ENCODE measurements at places on chromosomes 2 and 18.

- DNase-seq = no peak
Observed at GRCh38 chr2:199951023-199951422, 4.3 kb downstream of the TYW5 start.

DNA sequence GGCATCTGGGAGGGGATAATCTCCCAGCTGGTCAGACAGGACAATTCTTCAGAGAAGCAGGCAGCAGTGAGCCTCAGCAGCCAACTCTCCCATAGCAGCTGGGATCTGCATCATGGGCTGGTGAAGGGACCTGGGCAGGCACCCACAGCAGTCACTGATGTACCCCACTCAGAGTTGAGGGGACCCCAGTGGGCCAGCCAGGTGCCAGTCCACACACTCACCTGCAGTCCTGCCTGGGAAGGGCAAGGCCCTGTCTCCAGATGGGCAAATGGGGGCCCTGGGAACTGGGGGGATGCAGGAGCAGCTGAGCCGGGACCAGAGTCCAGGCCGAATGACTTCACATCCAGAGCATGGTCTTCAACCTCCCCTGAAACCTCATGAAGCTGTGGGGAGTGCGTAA, 170.4 kb downstream of the ZFP36L2 start:
- DNase-seq = no peak

DNA sequence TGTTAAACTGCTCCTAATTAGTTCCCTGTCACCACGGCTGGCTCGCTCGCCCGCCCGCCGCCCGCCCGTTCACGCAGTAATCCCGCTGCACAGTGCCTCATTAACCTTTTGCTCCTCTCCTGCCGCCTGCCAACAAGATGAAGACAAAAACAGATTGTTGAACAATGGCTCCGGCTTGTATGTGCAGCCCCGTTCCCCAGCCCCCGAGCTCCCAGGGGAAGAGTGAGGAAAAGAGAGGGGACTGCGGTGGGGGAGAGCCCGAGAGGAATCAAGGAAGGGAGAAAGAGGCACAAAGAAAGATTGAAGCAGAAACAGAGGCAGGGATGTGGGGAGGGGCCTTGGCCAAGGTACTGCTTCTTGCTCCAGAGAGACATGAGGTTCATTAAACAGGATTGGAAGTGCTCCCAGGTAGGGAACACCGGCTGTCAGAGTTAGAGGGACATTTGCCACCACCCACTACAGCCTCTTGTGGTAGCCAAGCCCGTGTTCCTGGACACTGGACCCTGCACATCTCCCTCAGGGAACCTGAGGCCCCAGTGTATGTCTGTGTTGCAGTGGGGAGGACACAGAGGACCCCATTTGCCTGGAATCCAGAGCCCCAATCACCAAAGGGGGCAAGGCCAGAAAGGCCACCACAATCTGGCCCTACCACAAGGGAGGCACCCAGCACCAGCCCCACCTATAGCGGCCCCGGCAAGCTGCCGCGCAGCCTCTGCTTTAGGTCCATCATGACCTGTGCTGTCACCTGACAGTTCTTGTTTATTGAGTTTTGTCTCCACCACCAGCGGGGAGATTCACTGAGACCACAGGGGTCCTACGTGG, 38.1 kb downstream of the EMX1 start:
- DNase-seq = no peak

- peak; percentile 49 for DNase-seq
Observed at GRCh38 chr2:29196792-29197788, 81.9 kb downstream of the CLIP4 start.

GRCh38 chr2:173568054-173568453, 213.4 kb downstream of the CDCA7 start:
- no peak for DNase-seq

GRCh38 chr2:216425008-216425787, 12.9 kb downstream of the SMARCAL1 start:
- DNase-seq = no peak

GRCh38 chr2:227471924-227472264, at the start of gene AGFG1:
Gene AGFG1, plus strand, starts transcription at chr2:227472156. Its CDS starts 266 bp downstream, at chr2:227472422.
- peak; percentile 83 for DNase-seq
